AG09309 (cell line): ENCODE measurements at places on chromosomes 16 and 17.

DNA sequence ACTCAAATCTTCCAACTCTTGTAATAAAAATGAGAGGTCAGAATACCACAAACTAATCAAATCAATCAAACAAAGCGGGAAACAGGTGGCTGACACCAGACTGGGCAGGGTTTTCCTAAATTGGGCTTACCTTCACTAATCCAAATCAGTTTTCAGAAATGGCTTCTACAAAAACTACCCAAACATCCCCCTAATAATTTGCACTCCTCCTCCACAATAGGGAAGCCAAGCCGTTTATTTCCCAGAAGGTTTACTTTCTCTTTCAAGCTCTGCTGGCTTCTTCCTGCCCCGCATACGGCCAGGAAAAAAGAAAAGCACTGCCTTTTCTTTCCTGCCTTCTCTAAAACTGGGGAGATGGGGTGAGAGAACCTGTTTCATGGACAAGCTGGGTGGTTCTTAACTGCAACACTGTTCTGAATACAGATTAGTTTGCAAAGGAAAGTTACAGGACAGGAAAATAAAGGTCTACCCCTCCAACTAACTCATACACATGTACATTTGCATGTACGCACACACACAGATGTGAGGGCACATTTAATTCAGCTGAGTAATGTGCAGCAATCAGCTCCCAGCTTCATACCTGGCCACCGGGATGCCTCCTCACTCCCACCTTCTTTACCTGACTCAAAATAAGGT is 9.2 kb downstream of the STAT3 start:
- DNase-seq: no peak

DNA sequence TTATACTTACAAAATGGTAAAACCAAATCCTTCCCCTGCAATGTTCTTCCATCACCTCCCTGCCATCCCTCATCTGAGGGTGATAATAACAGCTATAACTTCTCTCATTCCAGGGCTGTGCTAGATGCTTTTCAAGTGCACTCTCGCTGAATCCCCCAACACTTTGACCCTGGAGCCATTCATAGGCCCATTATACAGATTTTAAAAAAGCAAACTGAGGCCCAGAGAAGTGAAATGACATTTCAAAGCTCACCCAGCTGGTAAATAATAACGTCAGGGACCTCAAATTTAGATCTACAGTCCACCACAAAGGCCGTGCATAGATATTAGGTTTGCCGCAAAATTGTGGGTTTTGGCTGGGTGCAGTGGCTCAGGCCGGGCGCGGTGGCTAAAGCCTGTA is 378.8 kb downstream of the SLC39A11 start:
- no peak for DNase-seq

DNA sequence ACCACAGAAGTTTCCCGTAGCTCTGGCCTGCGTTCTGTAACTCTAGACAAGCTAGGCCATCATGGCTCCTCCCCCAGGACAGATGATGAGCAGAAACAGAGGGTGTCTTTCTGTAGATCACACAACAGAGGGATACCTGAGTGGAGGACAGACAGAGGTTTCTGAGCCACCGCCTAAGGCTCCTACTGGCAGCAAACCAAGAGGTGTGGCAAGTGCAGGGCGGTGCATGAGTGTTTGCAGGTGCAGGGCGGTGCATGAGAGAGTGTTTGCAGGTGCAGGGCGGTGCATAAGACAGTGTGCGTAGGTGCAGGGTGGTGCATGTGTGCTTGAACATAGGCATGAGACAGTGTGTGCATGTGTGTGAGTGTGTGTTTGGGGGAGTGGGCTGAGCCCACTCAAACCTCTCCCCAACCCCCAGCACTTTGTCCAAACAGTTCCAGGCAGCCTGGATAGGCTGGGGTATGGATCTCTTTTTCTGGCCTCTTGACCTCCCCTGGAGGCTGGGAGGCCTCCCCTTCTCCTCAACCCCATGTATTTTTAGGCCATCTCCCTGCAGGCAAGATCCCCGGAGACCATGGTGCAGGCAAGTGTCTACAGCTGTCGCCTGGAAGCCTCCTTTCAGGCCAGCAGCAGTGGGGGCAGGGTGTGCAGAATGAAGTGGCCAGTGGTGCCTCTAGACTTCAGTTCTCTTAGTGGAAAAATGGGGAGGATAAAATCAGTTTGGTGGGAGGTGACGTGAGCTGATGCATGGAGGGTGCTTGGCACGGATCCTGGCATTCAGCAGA is 53.4 kb upstream of the CBX4 start:
- no peak for DNase-seq

- no peak for DNase-seq
These were observed 20.2 kb downstream of the FBXO39 start for GRCh38 chr17:6796017-6796886.

GRCh38 chr17:12765548-12765947 is 23.8 kb upstream of the ARHGAP44 start:
- DNase-seq: peak; percentile 52

DNA sequence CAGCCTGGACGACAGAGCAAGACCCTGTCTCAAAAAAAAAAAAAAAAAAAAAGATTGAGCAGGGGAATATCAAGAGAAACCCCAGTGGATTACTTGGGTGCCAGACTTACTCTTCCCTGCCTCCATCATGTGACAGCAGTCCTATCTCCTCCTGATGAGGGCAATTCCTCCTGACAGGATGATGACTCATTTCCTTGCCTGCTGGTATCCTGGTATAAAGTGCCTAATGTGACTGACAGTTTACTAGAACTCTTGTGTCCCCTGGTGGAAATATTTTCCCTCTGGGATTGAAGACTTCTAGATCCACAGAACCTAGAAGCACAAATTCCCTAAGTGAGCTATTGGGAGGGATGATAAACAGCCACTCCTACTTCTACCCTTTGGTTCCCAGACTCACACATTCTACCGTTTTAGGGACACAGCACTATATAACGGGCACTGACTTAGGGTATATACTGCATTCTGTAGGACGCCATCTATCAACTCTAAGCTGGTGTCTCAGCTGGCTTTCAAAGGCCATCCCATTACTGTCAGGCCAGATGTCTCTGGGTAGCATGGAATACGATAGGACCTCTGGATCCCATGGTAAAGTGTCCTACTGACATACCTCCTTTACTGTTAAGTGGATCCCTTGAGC is 114.6 kb upstream of the MED13 start:
- DNase-seq: peak; percentile 24

GRCh38 chr16:51757505-51757904 is 606.4 kb upstream of the SALL1 start:
- DNase-seq: no peak

- DNase-seq: no peak
These were observed 188.1 kb downstream of the IRX5 start for GRCh38 chr16:55118701-55119260.

DNA sequence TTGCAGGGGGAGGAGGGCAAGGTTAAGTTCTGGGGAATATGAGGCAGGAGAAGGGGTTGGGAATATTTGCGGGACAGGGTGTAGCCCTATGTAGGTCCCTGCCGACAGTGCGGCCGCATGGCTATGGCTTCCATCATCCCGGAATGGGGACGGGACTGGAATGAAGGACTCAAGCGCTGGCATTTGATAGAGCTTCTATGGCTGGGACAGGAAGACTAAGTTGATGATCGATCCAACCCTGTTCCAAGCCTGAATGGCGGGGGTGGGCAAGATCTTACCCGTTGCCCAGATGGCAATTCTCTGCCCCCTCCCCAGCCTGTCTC is 47.1 kb downstream of the SRCIN1 start:
- DNase-seq: no peak

DNA sequence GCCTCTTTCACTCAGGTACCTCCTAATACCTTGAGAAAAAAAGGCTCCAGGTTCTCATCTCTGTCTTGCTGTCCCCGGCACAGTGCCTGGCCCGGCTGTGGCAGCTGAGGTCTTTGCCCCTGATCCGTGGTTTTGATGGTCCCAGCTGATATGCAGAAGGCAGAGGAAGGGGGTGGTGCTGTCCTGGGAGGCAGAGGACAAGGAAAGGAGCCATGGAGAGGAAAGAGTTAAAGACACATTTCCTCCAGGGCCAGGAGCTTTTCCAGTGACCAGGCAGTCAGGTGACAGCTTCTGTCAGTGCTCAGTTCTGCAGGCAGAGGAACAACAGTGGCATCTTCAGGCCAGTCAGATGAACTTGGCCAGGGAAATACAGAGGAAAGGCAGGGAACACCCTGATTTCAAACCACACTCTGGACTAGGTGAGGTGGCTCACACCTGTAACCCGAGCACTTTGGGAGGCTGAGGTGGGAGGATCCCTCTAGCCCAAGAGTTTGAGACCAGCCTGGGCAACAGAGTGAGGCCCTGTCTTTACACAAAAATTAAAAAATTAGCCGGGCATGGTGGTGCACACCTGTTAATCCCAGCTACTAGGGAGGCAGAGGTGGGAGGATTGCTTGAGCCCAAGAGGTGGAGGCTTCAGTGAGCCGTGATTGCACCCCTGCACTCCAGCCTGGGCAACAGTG is 3.3 kb upstream of the COG1 start:
- no peak for DNase-seq

GRCh38 chr16:1260101-1260680 is 4.3 kb downstream of the TPSD1 start:
- no peak for DNase-seq

- DNase-seq: no peak
These were observed 45.8 kb upstream of the TOX3 start for GRCh38 chr16:52592778-52593177.

- no peak for DNase-seq
These were observed 576 bp downstream of the EPOP start for GRCh38 chr17:38674014-38674748.

DNA sequence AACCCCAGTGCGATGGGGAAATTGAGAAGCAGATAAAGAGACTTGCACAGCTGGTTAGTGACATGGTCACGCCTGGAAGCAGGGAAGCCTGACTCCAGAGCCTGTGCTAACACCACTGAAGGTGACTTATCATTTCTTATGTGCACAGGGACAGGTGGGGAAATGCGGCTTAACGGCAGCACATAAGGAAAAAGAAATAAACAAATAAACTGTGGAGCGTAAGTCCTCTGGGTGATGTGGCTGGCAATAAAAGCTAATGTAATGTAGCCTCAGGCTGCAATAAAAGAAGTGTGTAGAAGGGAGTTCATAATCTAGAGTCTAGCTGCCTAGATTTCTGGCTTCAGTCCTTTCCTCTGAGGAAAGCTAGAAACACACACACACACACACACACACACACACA is 10.6 kb downstream of the CDH11 start:
- DNase-seq: no peak
